Stimulated activated CD4-positive, alpha-beta T cell treated with anti-CD3 and anti-CD28 coated beads, Interleukin-4, amount 100 ng/mL, for 24 hours (primary cell): ENCODE measurements at places on chromosomes 1 and 21.
A peak's percentile ranks its signal among the peaks of the same experiment; 100 is the strongest.

DNA sequence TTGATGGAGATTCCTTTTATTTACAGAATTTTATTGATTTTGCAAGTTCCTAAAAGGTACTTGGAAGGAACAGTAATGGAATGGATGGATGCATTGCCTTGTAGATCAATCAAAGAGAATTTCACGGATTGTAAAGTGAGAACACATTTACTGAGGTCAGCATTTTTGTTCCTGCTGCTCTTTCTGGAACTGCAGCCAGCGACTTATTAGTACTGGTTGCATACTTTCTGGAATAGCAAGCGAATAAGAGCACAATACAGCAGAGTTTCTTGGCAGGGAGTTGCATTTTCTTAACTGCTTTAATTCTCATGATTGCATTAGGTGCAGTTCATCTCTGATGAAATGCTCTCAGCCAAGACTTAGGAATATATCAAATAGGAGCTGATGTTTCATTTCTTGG is 106.1 kb upstream of the CHODL start:
- DNase-seq: no peak

DNA sequence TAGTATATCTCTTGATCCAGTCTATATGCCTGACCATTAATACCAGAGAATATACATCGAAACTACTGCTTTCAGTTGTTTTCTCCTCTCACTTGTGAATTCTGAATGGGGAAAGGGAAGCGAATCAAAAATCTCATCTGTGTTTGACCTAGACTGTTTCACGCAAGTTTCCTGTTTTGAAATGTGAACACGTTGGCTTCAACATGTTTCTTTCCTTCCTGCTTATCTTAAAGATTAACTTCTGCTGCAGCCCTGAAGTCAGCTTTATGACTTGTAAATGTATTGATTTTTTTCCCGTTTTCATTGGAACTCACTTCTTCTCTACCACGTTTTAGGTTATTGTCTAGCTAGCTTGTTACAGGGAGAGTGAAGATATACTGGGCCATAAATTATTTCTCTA is 49.9 kb downstream of the SNX27 start:
- DNase-seq: no peak

- DNase-seq: peak; percentile 21
These were observed 44.3 kb upstream of the GTF2B start for GRCh38 chr1:88935522-88936222.

DNA sequence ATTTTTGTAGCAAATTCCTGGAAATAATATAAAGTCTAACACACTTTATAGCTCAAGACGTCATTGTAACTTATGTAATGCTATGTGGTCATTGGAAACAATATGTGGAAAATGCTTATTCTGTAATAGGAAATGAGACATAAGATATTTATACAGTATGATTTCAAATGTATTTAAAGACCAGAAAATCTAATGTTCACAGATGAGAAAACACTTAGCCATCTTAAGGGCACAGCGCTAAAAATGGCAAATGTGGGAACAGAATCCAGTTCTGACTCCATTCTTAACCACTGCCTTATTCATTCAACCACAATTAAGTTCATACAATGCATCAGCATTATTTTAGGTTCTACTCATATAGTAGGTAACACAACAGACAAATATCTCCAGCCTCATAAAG is 12.5 kb downstream of the CSDE1 start:
- no peak for DNase-seq

GRCh38 chr1:200673952-200674823 is 4.5 kb upstream of the DDX59 start:
- no peak for DNase-seq
